ENCODE measurements at places on chromosomes 2 and 18.

- no peak for DNase-seq
These were observed 239.0 kb downstream of the CCDC178 start for GRCh38 chr18:33201509-33201926.

DNA sequence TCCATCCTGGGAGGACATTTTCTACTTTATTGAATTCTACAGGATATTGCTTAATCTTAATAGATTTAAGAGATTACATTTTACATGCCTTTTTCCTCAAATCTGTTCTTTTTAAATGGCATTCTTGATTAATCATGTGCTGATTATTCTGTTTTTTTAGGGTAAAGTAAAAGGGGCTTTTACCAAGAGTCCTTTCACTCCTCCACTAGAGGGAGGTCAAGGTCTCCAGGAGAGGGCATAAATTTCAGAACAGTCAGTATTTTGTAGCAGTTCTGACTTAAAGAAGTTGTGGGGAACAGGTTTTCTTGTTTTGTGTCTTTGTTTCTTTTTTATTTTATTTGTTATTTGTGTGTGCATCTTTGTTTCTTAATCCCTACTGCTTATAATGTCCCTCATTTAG lies 25.4 kb downstream of the WDR75 start:
- DNase-seq, result no peak

DNA sequence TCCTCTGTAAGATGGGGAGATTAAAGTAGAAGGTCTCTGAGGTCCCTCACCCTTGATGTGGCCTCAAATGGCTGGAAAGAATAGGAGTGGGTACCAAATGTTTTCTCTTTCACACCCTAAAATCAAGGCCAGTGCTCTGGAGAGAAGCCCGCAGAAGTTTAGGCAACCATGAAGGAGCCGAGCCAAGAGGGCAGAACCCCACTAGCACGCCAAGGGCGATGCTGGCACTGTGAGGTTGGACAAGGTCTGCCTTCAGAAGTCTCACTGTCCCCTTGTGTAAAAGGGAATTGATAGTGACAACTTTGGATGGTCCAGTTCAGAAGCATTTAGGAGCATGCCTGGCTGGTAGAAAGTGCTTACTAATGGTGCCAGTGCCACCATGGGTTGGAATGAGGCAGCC lies 16.3 kb upstream of the OTOF start:
- no peak for DNase-seq

- DNase-seq, result no peak
These were observed 1.1 kb upstream of the WBP1 start for GRCh38 chr2:74457129-74457548.

DNA sequence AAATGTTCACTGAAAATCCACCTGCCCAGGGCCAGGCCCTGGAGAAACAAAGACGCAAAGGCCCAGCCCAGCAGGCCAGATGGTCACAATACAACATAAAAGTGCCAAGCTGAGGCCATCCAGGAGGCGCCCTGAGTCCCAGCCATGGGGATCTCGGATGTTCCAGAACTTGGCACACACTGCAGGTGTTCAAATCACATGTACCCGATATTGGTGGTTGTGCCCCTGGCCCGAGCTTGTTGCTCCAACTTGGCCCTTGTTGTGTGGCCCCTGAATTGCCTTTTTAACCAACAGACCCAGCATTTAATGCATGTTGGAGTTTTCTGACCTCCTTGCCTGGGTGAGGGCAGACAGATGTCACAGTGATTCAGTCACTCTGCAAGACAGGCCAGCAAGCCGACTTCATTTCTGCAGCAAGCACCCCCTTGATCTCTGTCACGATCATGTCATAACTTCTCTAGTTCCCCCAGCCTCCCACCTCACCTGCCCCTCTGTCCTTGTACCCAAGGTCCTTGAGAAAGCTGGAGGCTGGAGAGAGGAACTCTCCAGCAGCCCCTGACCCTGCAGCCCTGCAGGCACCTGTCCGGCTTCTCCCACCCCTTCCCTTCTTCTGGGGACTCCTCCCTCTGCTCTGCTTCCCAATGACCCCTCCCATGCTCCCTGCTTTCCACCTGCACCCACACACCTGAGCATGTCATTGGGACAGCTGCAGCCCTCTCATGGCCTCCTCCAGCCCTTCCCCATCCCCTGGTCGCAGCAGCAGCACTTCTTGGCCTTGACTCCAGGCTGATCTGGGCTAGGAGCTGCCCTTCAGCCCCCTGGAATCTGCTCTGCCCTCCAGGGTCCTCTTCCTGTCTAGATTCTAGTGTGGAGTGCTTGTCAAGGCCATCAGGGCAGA lies 9.1 kb downstream of the NGEF start:
- no peak for DNase-seq

GRCh38 chr2:46098621-46099062 lies 198.6 kb upstream of the EPAS1 start:
- DNase-seq, result peak; percentile 77

GRCh38 chr18:63578357-63578958 lies 8.7 kb upstream of the SERPINB13 start:
- no peak for DNase-seq

- DNase-seq, result no peak
These were observed 251.1 kb downstream of the NCKAP5 start for GRCh38 chr2:133317178-133317577.

- DNase-seq, result no peak
These were observed 3.8 kb downstream of the RBFA start for GRCh38 chr18:80037869-80038630.

GRCh38 chr18:33578518-33579348 lies 714 bp downstream of the ASXL3 start:
- no peak for DNase-seq

GRCh38 chr2:38534746-38535403 lies 67.9 kb downstream of the HNRNPLL start:
- no peak for DNase-seq

DNA sequence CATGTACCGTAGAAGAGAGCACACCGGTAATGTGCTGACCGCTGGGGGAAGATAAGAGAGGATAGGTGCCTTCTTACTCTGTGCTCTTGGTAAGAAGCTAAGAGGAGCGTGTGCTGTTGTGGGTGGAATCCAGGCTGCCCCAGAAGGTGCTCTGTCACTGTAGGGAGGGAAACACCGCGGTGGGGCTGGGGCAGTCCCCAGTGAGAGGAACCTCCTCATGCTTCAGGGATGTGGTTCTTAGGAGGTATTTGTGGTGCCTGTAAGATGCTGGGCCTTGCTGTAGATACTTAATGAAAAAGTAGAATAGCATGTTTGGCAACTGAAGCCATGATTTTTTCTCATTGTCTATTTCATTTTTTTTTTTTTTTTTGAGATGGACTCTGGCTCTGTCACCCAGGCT lies 1.1 kb downstream of the COLEC11 start:
- DNase-seq, result no peak

- DNase-seq, result no peak
These were observed 1.2 kb upstream of the SGPP2 start for GRCh38 chr2:222423186-222423585.

- no peak for DNase-seq
These were observed 2.0 kb downstream of the EDAR start for GRCh38 chr2:108986916-108987510.

DNA sequence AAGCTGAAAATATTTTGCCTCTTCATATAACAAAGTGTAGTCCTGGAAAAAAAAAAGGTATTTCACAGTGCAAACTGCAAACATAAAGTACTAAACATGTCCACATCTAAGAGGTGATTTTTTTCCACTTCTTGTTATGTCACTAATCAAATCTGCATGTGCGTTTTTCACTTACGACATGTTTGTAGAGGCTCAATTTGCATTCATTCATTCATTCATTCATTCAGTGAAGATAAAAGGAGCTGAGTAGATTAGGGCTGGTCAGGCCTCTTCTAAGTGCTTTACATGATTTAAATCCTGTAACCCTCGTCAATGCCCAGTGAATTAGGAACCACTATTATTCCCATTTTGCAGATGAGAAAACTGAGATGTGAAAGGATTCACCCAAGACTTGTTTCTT lies 88.5 kb downstream of the KCTD1 start:
- no peak for DNase-seq

GRCh38 chr2:240289701-240290431 lies 145.6 kb upstream of the GPC1 start:
- no peak for DNase-seq

GRCh38 chr2:174020926-174021662 lies 55.9 kb upstream of the SP3 start:
- DNase-seq, result no peak

DNA sequence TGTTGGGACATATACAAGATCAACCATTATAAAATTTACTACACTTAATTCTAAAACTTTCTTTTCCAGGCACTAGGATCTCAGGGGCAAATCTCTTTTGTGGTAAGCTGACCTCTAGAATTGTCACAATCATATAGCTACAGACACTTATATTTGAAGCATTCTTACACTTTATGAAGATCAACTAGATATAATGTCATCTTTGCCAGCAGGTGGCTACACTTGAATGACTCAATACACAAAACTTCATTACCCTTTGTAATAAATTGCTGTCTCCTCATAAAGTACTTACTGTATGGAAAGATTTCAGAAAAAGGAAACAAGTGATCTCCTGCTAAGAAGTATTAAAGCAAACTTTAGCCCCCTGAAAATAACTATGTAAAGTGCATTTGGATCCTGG lies 77.8 kb downstream of the RDH14 start:
- no peak for DNase-seq

GRCh38 chr18:38635709-38636430 lies 1070.3 kb upstream of the CELF4 start:
- no peak for DNase-seq

GRCh38 chr2:108965540-108966289 lies 23.3 kb downstream of the EDAR start:
- DNase-seq, result no peak

DNA sequence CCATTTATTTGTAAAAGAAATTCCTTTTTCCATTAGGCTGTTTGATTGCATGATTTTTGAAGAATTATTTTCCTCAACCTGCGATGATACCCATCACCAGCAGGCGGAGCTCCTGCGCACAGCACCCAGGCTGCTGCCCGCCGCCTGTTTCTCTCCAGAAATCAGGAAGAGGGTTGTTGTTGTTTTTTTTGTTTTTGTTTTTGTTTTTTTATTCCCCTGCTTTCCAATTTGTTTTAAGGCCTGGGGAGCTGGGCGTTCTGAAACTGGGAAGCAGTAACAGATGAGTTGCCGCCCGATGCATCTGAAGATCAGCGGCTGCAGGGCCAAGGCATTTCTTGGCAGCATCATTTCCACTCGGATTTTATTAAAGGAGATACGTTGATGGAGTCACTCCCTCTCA lies 132.1 kb downstream of the MBP start:
- DNase-seq, result no peak

- no peak for DNase-seq
These were observed 474.8 kb downstream of the ARHGAP15 start for GRCh38 chr2:143603846-143604565.

DNA sequence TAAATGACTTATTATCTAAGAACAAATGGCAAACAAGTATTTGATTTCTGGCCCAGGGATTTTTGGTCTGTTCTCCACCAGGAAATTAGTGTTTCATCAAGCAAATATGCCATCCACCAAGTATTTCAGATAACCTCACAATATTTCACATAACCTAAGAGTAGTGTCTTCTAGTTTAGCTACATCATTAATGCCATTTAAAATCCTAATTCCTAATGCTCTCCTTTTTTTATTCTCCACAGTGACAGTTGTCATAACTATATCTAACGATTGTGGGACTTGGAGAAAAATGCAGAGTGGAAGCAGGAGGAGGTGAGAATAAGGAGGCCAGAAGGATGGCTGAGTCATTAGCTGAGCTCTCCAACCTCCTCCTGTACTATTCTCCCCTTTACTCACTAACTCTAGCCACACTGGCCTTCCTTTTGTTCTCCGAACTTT lies 58.5 kb upstream of the CTLA4 start:
- no peak for DNase-seq

- no peak for DNase-seq
These were observed 74.4 kb upstream of the SCN7A start for GRCh38 chr2:166568409-166568808.

DNA sequence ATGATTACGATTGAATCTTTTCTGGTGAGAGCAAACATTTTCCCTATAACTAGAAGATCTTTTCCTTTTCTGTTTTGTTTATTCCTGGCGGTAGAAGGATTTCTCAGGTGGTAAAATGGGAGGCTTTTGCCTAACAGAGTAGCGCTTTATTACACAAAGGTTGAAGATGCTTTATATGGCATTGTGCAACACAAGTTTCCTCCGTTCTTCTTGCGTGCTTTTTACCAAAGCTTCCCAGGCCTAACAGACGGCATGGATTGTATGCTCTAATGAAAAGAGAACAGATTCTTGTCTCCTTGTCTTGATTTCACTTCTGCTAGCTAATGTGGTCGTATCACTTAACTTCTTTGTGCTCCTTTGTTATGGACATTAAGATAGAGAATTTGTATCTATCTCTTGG lies 43.8 kb downstream of the MYO1B start:
- DNase-seq, result no peak

DNA sequence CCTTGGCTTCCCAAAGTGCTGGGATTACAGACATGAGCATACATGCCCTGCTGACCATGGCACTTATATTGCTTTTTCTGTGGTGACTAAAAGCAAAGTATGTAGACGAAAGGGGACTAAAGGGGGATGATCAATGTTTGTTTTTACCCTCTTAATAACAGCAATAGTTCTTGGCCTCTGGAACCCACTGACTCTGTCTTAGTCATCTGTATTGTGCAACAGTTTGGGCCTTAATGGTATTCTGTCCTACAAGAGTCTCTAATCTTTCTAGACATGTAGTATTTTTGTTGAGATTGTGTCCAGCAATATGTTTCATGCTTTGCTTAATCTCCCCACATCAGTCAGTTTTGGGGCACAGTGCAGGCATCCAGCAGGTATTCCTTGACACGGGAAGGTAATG lies 359.9 kb upstream of the FANCL start:
- no peak for DNase-seq
